ENCODE measurements at places on chromosomes 1 and 21.

DNA sequence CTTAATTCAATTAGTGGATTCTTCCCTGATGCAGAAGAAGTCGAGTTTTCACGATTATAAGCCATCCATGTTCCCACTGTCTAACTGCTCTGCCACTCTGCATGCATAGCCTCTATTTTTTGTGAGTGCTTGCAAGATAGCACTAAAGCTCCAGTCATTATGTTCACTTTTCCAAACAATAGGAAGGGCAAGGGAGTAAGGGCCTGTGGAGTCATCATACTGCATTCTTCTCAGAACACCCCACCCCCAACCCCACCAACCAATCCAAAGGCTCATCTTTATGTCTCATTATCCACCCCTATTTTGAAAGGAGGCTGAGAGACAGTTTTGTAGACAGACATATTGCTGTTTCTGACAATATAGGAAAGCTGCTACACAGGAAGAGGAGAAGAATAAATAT is 471.7 kb upstream of the ADGRL2 start:
- DNase-seq: no peak

DNA sequence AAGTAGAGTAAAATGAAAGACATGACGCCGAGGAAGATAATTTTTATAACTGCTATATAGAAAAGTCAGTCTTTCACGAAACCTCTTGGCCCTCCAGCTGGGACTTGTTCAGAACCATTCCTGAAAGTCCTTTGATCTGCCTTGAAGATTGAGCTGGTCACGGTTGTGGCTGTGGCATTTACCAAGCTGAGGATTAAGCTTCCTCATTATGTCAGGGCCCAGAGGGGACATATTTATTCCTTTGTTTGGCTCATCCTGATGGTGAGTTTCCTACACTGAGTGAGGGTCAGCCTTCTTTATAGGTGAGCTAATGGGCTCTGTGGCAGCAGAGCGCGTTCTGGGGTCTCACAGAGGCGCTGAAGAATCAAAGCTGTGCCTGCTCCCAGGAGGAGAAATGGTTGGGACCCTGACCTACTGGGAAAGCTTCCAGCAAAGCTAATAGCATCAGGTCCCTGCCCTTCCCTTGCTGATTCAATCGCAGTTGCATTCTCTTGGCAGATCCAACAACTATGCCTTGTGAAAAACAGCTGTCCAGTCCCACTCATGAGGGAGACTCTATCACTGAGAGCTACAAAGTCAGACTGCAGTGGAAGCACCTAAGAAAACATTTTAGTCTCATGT is 43.2 kb upstream of the PBX1 start:
- no peak for DNase-seq

DNA sequence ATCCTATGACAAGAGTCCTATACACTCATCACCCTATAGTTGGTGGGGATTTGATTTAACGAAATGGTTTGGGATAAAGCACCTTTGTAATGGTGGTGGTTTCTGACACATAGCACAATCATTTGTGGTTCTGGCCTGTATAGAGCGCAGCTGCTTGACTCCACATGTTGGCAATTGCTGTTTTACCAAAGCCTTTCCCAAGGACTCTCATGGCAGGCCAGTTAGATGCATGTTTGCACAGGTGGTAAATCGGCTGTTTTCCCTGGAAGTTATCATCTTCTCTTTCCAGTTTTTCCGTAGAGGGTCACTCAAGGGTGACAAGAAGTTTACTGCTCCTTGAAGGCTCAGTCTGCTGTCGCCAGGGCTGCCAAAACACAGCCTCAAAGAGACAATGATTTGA is 17.1 kb upstream of the XPR1 start:
- no peak for DNase-seq

- no peak for DNase-seq
Measured at GRCh38 chr1:59532102-59532501, 235.2 kb downstream of the FGGY start.

DNA sequence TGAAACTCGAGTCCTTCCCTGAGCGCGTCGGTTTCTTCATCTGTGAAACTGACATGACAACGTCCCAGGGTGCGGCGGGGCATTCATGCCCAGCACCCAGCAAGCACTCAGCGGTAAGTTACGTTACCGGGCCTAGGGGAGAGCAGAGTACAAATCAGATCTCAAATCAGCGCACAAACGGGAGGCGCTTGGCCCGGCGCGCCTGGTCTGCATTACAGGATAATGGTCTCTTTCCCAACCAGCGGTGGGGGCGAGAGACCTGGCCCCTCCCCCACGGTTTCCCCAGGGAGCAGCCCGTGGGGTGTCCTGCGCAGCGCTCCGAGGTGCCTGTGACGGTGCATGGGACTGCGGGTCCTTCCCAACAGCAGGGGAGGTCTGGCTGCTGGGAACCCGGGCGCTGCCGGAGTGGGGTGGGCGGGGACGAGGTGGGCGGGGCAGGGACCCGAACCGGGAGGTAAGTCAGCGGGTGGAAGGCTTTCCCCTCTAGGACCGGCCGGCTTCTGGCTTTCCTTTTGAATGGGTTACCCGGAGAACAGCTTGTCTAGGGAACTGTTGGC is 1.0 kb downstream of the TMEM51 start:
- DNase-seq: no peak

- no peak for DNase-seq
Measured at GRCh38 chr1:227429447-227430359, 111.4 kb upstream of the CDC42BPA start.

- no peak for DNase-seq
Measured at GRCh38 chr1:28803051-28803450, 8.9 kb upstream of the OPRD1 start.

- DNase-seq: no peak
Measured at GRCh38 chr1:25027822-25028586, 97.9 kb upstream of the RUNX3 start.

DNA sequence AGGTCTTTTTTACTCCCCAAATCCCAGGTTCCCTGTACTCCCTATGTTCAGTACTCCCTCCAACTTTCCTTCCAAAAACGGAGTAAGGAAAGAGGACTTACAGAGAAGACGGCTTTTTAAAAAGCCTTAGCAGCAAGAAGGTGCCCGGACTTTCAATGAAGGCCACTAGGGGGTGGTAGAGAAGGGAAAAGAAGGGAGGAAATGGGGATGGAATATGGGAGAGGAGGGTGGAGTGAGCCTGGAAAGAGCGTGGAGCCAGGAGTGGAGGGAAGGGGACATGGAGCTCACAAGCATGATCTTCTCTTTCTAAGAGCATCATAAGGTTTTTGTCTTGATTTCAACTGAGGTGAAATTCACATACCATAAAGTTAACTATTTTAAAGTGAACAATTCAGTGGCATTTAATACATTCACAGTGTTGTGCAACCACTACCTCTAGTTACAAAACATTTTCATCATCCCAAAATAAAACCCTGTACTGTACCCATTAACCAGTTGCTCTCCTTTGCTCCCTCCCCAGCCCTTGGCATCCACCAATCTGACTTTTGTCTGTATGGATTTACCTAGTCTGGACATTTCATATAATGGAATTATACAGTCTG is 129.9 kb downstream of the ZNF281 start:
- no peak for DNase-seq

DNA sequence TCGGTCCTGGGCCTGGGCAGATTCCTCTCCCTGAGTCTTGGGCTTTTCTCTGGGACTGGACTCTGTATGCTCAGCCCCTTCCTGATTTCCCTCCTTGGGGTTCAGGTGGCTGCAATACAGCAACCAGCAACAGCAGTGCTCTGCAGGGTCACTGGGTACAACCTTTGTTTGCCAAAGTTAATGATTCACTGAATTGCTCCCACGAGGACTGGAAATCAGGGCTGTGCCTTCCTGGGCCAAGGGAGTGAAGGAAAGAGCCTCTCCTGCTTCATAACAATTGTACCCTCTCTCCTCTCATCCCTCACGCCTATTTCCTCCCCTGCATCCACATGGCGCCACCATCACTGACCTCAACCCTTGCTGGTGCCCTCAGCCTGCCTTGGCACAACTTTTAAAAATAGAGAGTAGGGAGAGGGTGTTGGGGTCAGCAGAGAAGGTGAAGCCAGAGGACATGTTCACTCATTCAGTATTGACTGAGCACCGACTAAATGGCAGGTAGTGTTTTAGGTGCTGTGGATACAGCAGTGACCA is 52.8 kb upstream of the GOLT1A start:
- DNase-seq: no peak

GRCh38 chr21:38325731-38326420 is 69.1 kb downstream of the KCNJ15 start:
- DNase-seq: no peak

DNA sequence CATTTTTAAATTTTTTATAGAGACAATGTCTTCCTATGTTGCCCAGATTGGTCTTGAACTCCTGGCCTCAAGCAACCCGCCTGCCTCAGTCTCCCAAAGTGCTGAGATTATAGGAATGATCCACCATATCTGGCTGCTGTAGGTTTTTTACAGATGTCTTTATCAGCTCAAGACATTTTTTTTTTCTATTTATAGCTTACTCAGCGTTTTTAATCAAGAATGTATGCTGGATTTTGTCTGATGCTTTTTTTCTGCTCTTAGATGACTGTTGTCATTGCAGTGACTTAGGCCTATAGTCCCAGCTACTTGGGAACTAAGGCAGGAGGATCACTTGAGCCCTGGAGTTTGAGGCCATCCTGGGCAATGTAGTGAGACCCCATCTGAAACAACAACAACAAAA is 72.5 kb downstream of the POFUT2 start:
- no peak for DNase-seq

DNA sequence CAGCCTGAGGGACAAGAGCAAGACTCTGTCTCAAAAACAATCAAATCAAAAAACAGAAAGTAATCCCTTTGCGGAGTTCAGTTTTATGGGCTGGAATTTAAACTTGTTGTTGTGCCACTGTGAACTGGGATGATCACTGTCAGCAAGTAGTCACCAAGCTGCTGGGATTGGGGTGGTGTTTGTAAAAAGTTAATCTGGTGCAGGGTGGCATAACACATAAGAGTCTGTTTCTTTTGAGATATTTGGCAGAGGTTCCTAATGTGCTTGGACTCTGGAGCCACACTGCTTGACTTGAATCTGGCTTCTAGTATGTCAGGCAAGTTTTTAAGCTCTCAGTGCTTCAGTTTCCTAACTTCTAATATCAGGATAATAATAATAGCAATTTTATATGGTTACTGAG is 6.6 kb downstream of the CLIC4 start:
- DNase-seq: no peak

GRCh38 chr1:147341246-147341645 is 98.8 kb downstream of the CHD1L start:
- DNase-seq: no peak

DNA sequence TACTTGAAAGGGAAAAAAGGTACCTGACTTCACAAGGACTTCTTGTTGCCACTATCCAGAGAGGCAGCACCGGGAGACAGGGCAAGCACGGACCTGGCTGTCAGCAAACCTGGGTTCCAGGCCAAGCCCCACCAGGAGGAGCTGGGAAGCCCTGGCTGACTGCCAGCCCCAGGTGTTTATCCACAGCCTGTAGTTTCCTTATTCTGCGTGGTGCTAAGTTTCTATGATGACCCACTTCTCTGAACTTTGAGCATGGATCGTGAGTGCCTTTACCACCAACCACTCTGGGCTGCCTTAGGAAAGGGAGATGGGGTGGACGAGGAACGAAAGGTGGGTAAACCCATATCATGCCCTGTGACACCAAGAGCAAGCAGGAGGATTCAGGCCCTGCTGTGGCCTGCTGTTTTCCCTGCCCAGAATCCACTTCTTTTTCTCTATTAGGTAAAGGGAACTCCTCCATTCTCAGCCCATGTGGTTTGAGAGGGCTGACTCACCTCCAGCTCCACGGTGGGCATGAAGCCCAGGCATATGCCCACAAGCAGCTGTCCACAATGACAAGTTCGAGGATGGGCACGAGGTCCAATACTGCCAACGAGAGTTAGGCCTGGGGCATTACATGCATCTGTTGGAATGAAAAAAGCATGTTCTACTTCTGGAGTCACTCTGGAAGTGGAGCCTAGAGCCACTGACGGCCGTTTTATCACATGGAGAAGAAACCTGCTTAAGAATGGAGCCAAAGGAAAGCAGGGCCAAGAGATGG is 20.3 kb downstream of the TSPAN2 start:
- no peak for DNase-seq

GRCh38 chr21:44842087-44842486 is 24.2 kb upstream of the SUMO3 start:
- DNase-seq: no peak

- DNase-seq: no peak
Measured at GRCh38 chr1:39462074-39462473, 29.4 kb upstream of the BMP8A start.

GRCh38 chr1:231032963-231033362 is 7.1 kb downstream of the FAM89A start:
- no peak for DNase-seq

- DNase-seq: no peak
Measured at GRCh38 chr1:153509729-153510354, 25.9 kb downstream of the S100A6 start.

- no peak for DNase-seq
Measured at GRCh38 chr1:115134850-115135480, 45.7 kb upstream of the TSPAN2 start.

DNA sequence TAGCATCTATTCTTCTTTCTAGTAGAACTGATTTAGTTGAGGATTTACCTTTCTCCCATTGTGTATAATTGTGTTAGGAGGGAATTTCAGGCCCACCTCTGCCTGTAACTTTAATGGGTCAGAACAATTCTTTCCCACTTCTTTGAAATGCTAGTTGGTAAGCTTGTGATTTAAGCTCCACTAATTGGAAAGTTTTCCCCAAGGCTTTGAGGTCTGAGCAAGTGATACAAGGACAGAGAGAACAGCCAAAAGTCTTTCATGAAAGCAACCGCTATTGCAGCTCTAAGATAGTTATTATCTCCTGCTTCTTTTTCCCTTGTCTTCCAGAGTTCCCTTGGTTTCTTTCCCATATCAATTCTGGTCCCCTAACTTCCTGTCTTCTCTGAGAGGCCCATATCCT is 38.7 kb upstream of the PDC start:
- DNase-seq: no peak

GRCh38 chr1:192889082-192889481 is 80.2 kb downstream of the RGS2 start:
- no peak for DNase-seq

DNA sequence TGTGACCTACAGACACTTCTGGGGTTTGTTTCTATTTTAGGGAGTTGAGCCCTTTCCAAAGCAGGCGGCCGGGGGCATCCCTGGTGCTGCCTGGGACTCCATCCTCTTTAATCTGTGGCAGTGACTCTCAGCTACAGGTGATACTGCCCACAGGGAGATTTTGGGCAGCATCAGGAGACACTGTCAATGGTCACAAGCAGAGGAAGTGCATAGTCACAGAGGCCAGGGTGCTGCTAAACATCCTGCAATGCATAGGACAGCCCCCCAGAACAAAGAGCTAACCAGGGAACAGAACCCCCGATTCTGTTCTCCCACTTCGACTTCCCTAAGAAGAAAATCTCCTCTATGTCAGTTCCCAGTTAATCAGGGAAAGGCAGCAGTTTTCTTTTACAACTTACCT is 66.2 kb downstream of the TEX35 start:
- DNase-seq: no peak

All from cortex of kidney (tissue), 1 donor.